B cell (primary cell): ENCODE measurements at places on chromosomes 1 and 21. TPM values are rescaled to one million over a fixed set of nuclear protein-coding genes. Genes with fewer than 3 reads are reported as not detected.

DNA sequence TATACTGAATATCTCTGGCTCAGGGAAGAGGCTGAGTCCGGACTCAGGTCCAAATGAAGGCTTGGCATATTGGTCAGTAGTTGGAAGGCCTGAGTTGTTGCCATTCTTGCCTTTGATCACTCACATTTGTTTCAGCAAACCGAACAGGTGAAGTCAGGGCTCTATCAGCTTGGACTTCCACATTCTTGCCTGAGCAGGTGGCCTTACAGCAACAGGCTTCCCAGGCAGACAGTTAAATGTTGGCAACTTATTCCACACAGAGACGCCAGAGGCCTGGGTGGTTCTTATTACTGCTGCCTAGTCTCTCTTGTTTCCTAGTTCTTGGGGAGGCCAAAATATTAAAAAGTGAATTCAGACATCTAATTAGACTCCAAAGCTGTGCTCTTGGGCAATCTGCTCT lies 36.6 kb downstream of the XCL2 start:
- no peak overlapping the region for H3K27ac ChIP-seq
- no peaks in the 10 kb centered on the region for H3K27me3 ChIP-seq
- H3K36me3 ChIP-seq: no peaks in the 10 kb centered on the region
- no peak overlapping the region for H3K4me3 ChIP-seq

DNA sequence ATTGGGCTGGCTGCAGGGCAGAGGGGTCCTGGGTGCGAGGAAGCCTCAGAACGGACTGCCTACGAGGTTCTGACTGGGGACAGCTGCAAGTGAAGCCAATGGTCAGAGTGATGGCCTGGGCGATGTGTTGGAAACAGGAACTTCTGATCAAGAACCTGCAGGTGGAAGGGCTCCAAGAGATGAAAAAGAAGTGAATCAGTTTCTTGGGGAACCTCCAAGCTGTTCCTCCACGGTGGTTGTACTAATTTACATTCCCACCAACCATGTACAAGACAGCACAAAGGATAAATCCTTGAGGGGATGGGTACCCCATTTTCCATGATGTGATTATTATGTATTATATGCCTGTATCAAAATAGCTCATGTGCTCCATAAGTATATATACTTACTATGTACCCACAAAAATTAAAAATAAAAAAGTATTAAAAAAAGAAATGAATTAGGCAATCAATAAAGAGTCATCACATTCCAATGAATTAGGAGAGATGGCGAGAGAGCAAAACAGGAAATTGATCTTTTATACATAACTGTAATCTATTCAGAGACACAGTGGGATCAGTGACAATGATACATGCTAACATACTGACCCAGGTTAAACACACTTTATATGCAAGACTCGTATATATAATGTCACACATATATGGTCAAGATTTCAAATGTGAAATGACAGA lies 58.1 kb downstream of the PTPN14 start:
- H3K4me1 ChIP-seq: no peaks in the 10 kb centered on the region
- H3K27me3 ChIP-seq: no peaks in the 10 kb centered on the region
- H3K36me3 ChIP-seq: no peaks in the 10 kb centered on the region
- no peak overlapping the region for H3K4me3 ChIP-seq
- no peak overlapping the region for H3K27ac ChIP-seq

DNA sequence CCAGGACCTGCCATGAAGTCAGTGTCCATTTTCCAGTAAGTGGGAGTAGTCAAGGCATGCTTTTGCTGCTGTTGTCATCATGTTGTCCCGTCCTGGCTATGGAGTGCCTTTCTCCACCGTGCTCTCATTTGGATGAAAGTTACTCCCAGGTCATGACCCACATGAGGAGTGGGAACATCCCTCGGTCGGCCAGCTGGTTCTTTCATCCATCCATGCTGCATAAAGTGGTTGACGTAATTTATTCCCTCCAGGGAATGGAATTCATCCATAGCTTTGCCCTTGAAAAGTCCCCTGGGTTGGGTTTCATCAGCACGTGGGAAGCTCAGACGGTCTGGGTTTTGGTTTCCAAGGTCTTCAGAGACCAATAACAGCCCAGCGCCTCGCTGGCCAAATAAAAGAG lies 11.6 kb downstream of the PLA2G2A start:
- peaks cover 13% of the 10 kb centered on the region for H3K27me3 ChIP-seq
- no peak overlapping the region for H3K27ac ChIP-seq
- no peaks in the 10 kb centered on the region for H3K36me3 ChIP-seq
- H3K4me1 ChIP-seq: no peaks in the 10 kb centered on the region

- DNase-seq: no peak
- no peak overlapping the region for H3K4me3 ChIP-seq
- no peak overlapping the region for H3K27ac ChIP-seq
- no peaks in the 10 kb centered on the region for H3K36me3 ChIP-seq
Observed at GRCh38 chr1:46820560-46821060, 21.8 kb downstream of the CYP4B1 start.

The IQCC gene
- 1.6 and 2.0 TPM in 2 replicates for polyA plus RNA-seq

DNA sequence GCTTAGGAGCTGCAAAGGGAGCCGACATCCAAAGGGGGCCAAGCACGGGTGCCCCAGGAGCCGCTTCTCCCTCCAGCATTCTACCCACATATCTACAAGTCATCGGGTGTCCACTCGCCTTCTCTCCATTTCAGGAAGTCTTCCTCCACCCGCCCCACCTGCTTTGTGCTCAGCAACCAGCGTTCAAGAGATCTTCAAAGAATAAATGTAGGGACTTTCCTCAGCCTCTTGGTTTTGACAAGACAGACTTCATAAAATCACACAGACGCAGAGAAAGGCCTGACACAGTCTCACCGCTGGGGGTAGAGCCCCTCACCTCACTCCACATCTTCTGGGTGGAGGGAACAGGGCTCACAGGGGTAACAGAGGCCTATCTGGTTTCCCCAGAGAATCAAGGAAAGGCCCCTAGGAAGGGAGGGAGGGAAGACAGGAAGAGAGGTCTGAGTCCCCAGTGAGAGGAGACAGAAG lies 49.5 kb downstream of the SSBP3 start:
- peak; percentile 51 for DNase-seq
- H3K4me3 ChIP-seq: peak overlapping the region; percentile 21
- no peaks in the 10 kb centered on the region for H3K27me3 ChIP-seq
- H3K36me3 ChIP-seq: no peaks in the 10 kb centered on the region
- H3K27ac ChIP-seq: peak overlapping the region; percentile 35

- no peaks in the 10 kb centered on the region for H3K27me3 ChIP-seq
- DNase-seq: no peak
- H3K4me1 ChIP-seq: no peaks in the 10 kb centered on the region
- no peak overlapping the region for H3K4me3 ChIP-seq
Observed at GRCh38 chr1:174364996-174365736, 82.6 kb upstream of the GPR52 start.

DNA sequence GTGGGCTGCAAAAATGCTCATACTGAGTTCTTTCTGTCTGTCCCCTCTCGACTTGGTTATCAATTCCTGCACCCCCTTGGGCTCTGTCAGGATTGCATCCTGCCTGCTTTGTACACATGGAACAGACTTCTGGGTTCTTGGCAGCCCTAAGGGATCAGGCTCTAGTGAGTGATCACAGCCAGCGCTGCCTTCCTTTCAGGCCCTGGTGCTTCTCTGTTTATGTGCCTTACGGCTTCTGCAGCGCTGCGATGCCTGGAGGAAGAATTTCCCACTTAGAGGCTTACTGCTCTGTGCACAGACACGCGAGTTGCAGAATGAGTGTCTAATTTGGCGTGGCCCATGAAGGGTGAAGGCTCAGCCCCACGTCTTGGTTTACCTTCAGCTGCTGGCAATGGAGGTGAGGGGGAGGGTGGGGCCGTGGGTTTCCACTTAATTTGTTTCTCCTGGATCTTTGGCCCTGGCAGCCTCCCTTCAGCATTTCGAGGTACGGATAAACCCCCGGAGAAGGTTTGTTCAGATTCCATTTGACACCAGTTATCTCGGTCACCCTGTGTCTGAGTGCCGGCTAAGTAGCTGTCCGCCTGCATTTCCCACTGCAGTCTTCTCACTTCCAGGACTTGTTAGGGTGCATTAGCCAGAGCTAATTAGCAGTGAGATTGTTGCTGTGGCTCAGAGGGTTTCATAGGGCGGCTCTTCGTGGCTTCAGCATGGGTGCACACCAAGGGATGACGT lies 227.3 kb downstream of the DYRK1A start:
- no peaks in the 10 kb centered on the region for H3K4me1 ChIP-seq
- peaks cover 3% of the 10 kb centered on the region for H3K27me3 ChIP-seq
- DNase-seq: no peak

DNA sequence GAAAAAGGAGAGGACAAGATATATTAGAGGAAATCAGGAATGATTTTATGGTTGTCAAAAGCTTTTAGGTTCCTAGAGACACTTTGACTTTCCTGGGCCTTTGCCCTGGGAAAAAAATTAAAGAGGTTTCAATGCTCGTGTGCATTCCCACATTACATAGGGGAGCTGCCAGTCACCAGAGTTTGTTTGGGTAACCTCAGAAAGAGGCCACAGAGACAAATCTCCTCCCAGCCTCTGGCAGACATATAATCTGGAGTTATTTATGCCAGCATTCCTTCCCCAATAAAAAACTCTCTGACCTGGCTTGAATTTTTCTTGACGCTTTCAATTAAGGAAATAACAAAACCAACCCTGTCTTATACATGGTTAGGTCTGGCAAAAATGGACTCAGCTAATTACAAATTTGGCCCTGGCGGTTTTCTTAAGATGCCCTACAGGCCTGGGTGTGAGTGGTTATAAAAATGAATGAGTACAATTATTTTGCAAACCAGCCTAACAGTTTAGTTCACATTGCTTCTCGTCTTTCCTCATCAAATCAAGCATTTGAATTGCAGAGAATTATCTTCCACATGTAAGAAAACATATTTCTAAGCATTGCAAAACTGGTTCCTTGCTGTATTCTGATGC lies 63.7 kb downstream of the WLS start:
- no peak overlapping the region for H3K27ac ChIP-seq
- H3K36me3 ChIP-seq: no peaks in the 10 kb centered on the region
- no peak overlapping the region for H3K4me3 ChIP-seq
- no peak for DNase-seq
- no peaks in the 10 kb centered on the region for H3K4me1 ChIP-seq

The ATP1A4 gene
- 0.12 TPM in 1 of 2 replicates, not detected in the other for polyA plus RNA-seq

GRCh38 chr1:230381049-230381467 lies 45.1 kb downstream of the PGBD5 start:
- H3K4me1 ChIP-seq: no peaks in the 10 kb centered on the region
- H3K27me3 ChIP-seq: no peaks in the 10 kb centered on the region
- H3K4me3 ChIP-seq: no peak overlapping the region
- H3K36me3 ChIP-seq: no peaks in the 10 kb centered on the region
- no peak overlapping the region for H3K27ac ChIP-seq

GRCh38 chr1:234519506-234519905 lies 40.5 kb upstream of the TARBP1 start:
- peaks cover 20% of the 10 kb centered on the region for H3K4me1 ChIP-seq
- no peaks in the 10 kb centered on the region for H3K36me3 ChIP-seq
- H3K4me3 ChIP-seq: no peak overlapping the region
- no peaks in the 10 kb centered on the region for H3K27me3 ChIP-seq

DNA sequence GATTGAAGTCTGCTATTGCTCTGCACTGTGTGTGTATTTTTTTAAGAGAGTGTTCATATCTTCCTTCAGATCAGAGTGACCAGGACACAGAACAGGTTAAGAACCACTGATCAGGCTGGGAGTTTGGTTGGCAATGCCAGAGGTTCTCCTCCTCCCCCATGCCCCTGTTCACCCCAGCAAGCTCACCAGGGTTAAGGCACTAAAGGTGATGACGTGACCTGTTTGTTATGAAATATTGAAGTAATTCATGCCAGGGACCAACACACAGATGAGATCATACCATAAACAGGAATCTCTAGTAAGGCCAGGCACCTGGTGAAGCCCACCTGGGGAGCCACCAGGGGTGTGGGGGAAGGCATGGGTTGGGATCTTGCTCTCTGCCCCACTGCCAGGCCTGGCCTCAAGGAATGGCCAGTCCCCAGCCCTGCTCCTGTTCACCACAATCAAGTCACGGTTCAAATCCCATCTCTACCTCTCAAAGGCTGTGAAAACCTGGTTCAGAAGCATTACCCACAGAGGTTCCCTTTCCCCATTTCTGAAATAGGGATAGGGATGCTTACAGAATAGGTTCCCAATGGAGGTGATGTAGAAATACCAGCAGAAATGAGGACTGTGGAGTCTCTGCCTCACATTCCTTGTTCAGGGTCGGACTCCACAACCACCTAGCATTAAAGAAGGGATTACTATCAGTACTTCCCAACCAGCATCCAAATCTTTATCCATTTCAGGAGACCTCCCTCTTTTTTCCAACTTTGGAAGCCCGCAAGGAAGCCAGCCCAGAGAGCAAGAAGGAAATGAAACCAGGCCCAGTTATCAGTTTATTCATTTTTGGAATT lies 2.4 kb downstream of the ID3 start:
- peaks cover 55% of the 10 kb centered on the region for H3K4me1 ChIP-seq
- peaks cover 19% of the 10 kb centered on the region for H3K36me3 ChIP-seq
- H3K27me3 ChIP-seq: no peaks in the 10 kb centered on the region
- no peak for DNase-seq

The EFNA1 gene
- polyA plus RNA-seq: 0.28 and 1.5 TPM in 2 replicates

The TMEM35B gene
- 9.9 and 16.2 TPM in 2 replicates for polyA plus RNA-seq

The SH2D1B gene
- 0.15 and 0.59 TPM in 2 replicates for polyA plus RNA-seq

The GJA8 gene
- polyA plus RNA-seq: not detected in 2 replicates

DNA sequence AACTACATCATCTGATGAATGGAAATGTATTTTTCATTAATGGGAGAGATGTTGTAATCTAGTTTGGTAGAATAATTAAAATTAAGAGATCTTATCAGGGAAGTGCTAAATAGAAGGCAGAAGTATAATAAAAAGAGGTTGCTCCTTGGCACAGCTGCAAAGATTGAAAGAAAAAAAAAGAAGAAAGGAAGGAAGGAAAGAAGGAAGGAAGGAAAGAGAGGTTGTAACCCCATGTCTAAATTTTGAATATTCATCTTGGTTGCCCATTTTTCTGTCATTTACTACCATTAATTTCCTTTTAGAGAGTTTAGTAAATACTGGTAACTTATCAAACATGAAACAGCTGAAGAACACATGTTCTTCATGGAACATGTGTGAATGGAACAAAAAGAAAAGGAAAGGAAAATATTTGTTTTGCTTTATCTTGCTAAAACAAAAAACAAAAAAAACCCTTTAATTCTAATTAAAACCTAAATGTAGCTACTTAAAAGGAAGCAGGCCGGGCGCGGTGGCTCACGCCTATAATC lies 10.5 kb upstream of the MDM4 start:
- H3K4me1 ChIP-seq: peaks cover 40% of the 10 kb centered on the region
- DNase-seq: no peak
- no peaks in the 10 kb centered on the region for H3K27me3 ChIP-seq

The BMP8A gene
- 1.0 and 1.1 TPM in 2 replicates for polyA plus RNA-seq

GRCh38 chr1:40659649-40659947 lies 5.9 kb downstream of the RIMS3 start:
- H3K4me1 ChIP-seq: no peaks in the 10 kb centered on the region
- H3K36me3 ChIP-seq: no peaks in the 10 kb centered on the region
- H3K27ac ChIP-seq: no peak overlapping the region
- H3K4me3 ChIP-seq: no peak overlapping the region
- H3K27me3 ChIP-seq: no peaks in the 10 kb centered on the region

GRCh38 chr21:43767984-43768867 lies 7.9 kb downstream of the CSTB start:
- no peak overlapping the region for H3K4me3 ChIP-seq
- no peak overlapping the region for H3K27ac ChIP-seq
- no peaks in the 10 kb centered on the region for H3K4me1 ChIP-seq
